ENCODE measurements at places on chromosomes 2 and 18. TPM values are rescaled to one million over a fixed set of nuclear protein-coding genes. Genes with fewer than 3 reads are reported as not detected.

DNA sequence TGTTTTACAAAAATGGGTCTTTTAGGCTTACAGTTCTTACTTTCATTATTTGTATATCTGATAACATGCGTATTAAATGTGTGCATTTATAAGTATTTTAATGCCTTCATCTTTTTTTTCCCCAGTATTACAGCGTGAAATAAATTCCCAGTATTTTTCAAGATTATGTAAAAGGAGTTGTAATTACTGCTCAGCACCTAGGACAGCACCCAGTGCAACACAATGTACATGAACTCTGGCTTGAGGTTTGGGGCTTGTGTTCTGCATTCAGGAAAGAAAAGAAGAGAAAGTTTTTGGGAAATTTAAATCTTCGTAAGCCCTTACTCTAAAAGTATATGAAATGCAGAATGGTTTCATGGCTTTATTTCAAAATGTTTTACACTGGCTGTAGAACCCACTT, 16.7 kb downstream of the ZNF638 start:
- no peak for DNase-seq

DNA sequence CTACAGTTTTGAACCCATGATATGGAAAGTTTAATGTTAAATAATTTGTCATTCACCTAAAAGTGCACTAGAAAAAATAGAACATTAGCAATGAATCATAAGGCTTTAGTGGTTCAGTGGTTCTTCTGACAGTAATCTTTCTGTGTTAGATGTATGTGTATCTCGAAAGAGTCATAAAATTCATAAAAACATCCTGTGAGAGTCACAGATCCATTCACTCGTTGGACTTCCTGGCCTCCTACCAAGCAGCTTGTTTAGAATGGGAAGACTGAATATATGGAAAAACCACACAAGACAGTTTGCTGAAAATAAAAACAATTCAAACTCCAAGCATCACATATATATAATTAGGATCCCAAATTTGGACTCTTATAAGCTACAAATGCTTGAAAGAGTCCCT, 34.8 kb downstream of the ADNP2 start:
- DNase-seq, result no peak

- no peak for DNase-seq
Observed at GRCh38 chr2:232925821-232926156, 55.7 kb downstream of the SNORC start.

- peak; percentile 51 for DNase-seq
Observed at GRCh38 chr2:85133751-85134254, 611 bp downstream of the TCF7L1 start.

- DNase-seq, result no peak
Observed at GRCh38 chr2:100588071-100588786, 25.4 kb downstream of the PDCL3 start.

DNA sequence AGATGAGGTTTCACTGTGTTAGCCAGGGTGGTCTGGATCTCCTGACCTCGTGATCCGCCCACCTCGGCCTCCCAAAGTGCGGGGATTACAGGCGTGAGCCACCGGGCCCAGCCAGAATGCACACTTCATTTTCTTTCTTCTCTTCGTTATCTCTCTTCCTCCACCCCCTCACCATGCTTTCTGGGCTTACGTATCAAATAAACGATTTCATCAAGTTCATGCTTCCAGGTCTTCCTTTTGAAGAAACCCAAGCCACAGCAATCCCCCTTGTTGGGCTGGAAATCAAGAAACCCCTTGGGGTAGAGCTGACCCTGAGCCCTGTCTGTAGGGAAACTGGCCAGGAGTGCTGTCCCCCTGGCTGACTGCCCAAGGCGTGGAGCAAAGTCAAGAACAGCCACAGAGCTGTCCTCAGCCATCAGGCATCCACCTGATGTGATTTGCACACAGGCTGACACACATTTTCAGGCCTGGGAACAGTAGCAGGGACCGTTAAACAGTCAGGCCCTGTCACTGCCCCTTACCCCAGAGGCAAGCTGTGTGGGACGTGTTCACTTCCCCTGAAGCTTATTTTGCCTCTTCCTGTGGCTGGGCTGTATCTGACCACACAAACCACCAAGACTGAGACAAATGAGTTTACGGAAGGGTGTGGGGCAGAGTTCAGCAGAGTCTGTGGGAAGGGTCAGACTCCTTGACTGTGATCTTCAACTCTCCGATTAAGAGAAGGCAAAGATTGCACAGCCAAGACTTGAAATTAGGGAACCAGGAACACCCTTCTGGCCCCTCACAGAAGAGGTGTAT, 15.1 kb upstream of the NMUR1 start:
- no peak for DNase-seq

DNA sequence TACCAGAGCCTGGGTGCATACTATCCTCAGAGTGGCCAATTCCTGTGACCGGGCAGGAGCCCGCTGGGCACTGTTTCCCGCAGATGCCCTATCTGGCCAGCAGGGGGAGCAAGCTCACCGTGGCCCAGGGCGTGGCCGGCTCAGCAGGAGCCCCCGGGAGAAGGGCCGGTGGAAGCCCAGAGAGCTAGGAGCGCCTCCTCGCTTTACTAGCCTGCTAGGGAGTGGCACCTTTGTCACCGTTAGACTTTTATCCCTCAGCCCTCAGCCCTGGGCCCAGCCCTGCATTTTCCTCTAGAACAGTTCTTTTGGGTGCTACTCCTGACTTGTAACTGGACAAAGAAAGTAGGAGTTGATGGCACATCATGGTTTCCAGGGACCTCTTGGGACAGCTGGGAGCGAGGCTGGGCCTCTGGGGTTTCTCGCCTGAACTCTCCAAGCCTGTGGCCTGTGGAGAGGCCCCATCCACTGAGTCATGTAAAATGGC, 24.0 kb downstream of the TMEM177 start:
- DNase-seq, result peak; percentile 59

- DNase-seq, result no peak
Observed at GRCh38 chr18:64919971-64920570, 771.2 kb upstream of the LINC00305 start.

- DNase-seq, result no peak
Observed at GRCh38 chr2:103667335-103667884, 905.6 kb downstream of the TMEM182 start.

GRCh38 chr2:208371634-208371935, 35.0 kb upstream of the PTH2R start:
- no peak for DNase-seq

DNA sequence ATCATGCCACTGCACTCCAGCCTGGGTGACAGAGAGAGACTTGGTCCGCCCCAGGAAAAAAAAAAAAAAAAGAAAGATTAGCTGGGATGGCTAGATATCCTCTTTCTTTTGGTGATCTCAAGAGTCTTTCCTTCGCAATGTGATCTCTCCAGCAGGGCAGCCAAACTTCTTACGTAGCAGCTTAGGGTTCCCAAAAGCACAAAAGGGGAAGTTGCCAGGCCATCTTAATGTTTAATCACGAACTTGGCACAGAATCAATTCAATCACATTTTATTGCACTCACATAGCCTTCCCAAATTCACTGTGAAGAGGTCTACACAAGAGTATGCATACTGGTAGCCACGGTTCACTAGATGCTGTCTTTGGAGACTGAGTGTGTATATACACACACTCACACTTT, 53.1 kb downstream of the VIL1 start:
- DNase-seq, result no peak

DNA sequence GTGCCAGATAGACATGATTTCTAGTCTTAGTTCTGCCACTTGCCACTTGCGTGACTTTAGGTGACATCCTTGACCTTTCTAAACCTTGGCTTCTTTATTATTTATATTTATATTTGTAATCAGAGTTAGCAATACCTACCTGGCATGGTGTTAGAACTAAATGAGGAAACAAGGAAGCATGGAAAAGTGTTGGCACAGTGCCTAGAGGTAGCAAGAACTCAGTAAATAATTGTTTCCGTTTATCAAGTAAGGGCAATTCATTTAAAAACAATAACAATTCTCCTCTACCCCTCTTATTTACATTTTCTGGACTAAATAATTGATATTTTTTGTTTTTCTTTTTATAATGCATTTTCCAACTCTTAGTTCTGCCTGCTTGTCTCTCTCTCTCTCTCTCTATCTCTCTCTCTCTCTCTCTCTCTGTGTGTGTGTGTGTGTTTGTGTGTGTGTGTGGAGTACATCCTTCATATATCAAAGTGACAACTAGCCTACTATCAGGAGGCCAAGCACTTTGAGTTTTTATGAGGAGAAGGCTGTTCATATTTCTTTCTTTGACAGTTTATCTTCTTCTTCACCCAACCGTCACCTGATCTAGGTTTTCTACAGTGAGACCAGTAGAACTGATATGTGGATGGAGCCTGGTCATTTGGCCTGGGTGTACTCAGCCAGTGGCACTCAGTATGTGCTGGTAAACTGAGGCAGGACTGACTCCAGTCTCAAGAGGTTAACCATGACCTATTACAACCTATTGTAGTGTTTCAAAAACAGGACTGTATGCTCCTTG, 134.5 kb downstream of the LRRTM1 start:
- no peak for DNase-seq

DNA sequence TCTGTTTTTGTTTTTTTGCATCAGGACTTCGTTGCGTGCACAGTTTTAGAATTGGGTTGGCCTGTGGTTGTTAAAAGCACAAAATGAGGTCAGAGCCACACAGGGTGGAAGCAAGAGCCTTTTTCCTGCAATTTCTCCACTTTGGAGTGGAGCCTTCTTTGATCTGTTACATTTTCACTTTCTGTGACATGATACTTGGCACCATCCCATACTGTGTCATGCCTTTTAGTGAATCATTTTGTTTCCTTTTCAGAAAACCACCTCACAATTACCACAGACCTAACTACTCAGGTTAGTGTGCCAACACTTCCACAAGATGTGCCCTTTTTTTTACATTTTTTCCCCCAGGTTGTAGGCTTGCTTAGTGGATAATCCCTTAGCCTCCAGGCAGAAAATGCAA, 32.5 kb downstream of the MERTK start:
- no peak for DNase-seq

DNA sequence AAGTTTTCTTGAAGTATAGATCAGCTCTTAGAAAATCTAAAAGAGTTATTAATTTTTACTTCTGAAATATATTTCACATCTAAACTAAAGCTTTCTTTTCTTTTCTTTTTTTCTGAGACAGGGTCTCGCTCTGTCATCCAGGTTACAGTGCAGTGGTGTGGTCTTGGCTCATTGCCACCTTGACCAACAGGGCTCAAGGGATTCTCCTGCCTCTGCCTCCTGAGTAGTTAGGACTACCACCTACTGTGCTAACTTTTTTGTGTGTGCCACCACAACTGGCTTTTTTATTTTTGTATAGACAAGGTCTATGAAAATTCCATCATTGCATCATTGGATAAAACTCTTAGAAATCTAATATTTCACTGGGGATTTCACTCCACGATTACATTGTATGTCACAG, 10.0 kb upstream of the ALPG start:
- no peak for DNase-seq

DNA sequence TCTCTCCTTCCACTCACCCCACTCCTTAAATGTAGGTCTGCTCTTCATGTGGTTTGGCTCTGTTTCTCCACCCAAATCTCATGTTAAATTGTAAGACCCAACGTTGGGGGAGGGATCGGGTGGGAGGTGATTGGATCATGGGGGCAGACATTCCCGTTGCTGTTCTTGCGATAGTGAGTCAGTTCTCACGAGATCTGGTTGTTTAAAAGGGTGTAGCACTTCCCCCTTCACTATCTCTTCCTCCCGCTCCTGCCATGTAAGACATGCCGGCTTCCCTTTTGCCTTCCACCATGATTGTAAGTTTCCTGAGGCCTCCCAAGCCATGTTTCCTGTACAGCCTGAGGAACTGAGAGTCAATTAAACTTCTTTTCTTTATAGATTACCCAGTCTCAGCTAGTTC, 1044.5 kb upstream of the POU3F3 start:
- DNase-seq, result no peak

DNA sequence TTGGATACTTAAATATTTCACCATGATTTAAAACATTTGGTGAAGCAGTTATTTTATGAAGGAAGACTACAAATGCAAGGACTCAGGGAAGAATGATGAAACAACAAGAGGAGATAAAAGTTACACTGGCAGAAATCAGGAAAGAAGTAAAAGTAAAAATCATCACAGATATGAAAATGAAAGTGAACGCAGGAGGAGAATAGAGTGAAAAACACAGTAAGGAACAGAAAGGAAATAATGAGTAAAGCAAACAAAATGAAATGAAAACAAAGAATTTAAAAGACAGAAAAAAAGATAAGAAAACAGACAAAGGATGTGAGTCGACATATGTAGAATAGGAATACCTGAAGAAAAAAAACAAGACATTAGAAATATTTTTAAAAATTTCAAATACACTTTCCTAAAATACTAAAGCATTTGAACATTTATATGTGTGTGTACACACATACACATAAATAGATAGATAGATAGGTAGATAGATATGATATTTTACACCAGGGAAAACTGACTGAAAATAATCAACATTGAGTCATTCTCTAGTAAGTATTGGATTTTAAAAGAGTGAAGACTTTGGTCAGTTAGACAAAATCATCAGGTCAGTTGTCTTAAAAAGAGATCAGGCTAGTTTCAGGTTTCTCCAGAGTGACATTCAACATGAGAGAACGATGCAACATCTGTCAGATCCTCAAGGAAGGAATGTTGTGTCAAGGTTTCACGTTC, 12.1 kb upstream of the KDSR start:
- DNase-seq, result no peak

GRCh38 chr2:33859811-33860461, 260.8 kb upstream of the FAM98A start:
- DNase-seq, result no peak

GRCh38 chr18:56248610-56249235, 389.7 kb downstream of the TXNL1 start:
- no peak for DNase-seq

DNA sequence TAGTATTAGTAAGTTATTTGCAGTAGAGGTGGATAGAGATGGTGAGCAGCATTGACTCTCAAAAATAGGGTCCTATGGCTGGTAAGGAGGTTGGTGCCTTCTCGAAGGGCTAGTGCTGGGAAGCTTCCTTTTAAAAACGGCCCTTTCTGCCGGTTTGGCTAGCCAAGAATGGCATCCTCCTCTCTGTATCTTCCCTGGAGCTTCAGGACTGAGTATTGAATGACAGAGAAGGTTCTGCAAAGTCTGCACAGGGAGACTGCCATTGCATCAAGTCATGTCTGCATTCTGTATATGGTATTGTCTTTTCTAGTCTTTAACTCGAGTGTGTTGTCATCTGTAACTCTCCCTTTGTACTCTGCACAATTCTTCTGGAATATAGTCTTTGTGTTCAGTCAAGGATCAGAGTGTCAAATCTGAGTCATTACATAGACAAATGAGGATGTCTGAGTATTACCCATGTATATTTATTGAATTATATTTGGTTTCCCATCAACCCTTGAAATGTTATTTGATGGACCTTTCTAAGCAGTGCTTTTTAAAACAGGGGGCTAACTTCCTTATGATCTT, 1.1 kb downstream of the LDLRAD4 start:
- DNase-seq, result no peak

Gene STAT4
- total RNA-seq, result 1.3 TPM

Gene PIGN
- 14.3 TPM for total RNA-seq

Gene TUBA3E
- not detected for total RNA-seq
